ENCODE measurements at places on chromosomes 16 and 17.

DNA sequence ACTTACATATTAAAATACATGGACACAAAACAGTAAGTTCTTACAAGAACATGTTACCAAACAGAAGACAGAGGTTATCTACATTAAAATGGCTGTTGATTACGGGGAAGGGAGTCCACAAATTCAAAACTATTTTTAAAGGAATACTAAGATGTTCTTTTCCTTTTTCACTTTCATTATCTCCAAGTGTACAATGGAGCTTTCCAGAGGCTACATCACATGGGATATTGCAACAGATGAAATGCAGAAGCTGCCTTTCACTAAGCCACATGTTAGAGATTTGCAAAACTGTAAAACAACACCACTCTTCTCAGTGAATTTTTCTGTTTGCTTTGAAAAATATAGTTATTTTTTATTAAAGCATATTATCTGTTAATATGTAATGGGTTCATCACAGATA lies 53.6 kb downstream of the XPO6 start:
- no peak for DNase-seq

- no peak for DNase-seq
Observed at GRCh38 chr17:39461926-39462569, 762 bp downstream of the CDK12 start.

DNA sequence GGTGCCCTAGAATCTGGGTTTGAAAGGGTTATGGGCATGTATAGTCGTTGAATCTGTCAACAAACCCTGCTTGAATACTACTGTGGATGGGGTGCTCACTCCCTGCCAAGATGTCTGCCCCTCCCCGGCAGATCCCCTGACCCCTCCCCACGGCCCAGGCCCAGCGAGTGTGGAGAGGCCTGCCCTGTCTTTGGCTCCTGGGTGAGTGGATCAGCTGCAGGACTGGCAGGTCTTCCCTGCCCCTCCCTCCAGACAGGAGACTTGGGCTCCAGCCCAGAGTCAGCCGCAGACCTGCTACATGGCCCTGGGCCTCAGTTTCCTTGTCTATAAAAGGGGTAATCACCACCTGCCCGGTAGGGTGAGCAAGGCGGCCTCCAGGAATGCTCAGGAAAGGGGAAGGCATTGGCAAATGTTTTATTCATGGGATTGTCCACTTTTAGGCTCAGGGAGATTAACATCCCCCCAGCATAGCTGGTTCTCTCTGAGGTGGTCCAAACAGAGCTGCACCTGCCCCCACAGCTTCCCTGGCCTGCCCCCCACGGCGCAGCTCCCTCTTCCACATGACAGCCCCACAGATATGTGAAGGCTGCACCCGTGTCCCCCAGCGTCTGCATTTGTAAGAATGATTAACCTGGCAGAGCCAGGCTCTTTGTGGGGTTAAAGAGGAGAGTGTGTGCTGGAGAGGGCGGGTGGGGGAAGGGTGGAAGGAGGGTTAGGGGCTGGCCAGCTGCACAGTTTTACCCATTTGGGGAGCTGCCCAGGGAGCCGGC lies 18.5 kb upstream of the SPNS2 start:
- DNase-seq: no peak

- DNase-seq: no peak
Observed at GRCh38 chr17:77721846-77722160, 236.7 kb upstream of the TNRC6C start.

DNA sequence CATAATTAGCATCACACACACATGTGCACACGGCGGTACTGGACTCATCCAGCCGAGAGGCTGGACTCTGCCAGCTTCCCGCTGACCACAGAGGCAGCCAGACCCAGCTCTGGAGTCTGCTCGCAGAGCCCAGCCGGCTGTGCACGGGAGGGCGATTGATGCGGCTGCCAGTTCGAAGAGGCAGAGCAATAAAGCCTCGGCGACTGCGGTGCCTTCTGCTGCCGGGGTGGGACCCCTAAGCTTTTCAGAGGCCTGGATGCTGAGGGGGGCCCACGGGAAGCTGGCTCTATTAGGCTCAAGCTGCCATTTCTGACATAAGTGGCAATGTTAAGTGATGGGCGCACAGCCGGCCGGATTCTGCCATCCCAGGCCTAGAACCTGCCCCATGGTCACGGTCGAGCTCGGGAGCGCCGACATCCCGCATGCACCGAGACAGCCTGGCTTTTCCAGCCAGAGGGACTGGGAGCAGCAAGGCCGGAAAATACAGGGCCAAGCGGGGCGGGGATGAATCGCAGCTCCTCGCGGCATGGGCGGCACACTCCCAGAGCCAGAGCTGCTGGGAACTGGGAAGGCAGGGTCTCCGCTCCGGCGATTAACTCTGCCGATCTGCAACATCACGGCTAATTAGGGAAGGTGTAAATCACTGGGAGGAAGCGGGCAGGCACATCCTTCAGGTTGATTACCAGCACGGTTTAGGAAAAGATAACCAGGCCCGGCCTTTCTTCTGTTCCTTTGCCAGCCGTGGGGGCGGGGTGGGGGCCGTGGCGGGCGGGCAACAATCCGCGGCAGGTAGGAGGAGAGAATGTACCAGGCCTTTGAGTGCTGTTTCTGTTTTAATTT lies 57.7 kb downstream of the TBC1D16 start:
- no peak for DNase-seq

- DNase-seq: peak; percentile 54
Observed at GRCh38 chr16:24858219-24859041, 12.7 kb downstream of the SLC5A11 start.

DNA sequence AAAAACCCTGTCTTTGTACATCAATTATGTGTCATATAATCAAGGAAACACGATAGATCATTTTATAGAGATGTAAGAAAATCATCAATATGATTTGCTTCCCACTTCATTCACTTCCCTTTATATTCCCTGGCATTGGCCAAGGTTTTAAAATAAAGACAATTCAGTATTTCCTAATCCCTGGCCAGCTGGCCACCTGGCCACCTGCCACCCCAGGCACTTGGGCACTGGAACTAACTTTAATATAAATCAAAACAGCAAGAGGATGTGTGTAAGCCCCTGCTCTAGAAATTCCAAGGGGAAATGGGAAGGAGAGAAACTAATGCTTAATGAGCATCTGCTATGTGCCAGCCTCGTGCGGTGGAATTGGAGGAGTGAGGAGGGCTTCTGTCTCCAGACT lies 58.6 kb upstream of the TOB1 start:
- no peak for DNase-seq

DNA sequence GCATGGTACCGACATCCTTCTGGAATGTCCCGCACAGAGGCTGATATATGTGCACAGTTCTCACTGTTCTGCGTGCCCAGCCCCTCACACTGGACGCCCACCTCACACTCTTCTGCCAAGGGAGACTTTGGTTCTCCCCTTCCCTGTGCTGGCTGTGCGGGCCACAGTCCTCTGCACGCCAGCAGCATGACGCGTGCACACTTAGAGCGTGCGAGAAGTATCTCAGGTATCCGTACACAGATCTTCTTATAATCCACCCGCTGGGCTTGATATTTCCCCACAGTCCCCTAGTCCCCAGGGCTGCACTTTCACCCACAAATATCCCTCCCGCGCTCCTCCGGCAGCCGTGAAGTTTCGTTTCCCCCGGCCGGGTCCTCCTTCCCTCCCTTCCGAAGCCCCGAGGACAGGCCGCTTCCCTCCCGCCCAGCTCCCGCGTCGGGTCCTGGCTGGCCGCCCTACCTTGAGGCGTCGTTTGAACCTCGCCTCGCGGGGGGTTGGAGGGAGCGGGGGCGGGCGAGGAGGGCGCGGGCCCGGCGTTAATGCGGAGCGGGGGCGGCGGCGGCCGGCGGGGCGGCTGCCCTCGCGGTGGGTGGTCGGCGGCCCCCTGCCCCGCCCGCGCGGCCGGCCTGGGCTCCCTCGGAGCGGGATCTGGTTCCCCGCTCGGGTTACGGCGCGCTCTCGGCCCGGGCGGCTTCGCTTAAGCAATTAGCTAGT lies 5.0 kb upstream of the FOXF1 start:
- DNase-seq: no peak

GRCh38 chr16:6265968-6266367 lies 1066.7 kb upstream of the RBFOX1 start:
- no peak for DNase-seq

All from NT2/D1 (cell line).